ENCODE measurements at places on chromosomes 4 and X. TPM values are rescaled to one million over a fixed set of nuclear protein-coding genes. Genes with fewer than 3 reads are reported as not detected.

The USP53 gene
- polyA plus RNA-seq: 41.0 TPM

The TSPAN6 gene
- 186 TPM for polyA plus RNA-seq

The HERC6 gene
- polyA plus RNA-seq: 7.2 TPM

The ZNF157 gene
- 1.2 TPM for polyA plus RNA-seq

The SLC26A1 gene
- polyA plus RNA-seq: 8.9 TPM

The EXOC1L gene
- polyA plus RNA-seq: not detected

The ANAPC4 gene
- polyA plus RNA-seq: 41.6 TPM

The MAGEC2 gene
- polyA plus RNA-seq: not detected
